Fibroblast of lung (primary cell): ENCODE measurements at places on chromosomes 5 and 9. TPM values are rescaled to one million over a fixed set of nuclear protein-coding genes. Genes with fewer than 3 reads are reported as not detected.

DNA sequence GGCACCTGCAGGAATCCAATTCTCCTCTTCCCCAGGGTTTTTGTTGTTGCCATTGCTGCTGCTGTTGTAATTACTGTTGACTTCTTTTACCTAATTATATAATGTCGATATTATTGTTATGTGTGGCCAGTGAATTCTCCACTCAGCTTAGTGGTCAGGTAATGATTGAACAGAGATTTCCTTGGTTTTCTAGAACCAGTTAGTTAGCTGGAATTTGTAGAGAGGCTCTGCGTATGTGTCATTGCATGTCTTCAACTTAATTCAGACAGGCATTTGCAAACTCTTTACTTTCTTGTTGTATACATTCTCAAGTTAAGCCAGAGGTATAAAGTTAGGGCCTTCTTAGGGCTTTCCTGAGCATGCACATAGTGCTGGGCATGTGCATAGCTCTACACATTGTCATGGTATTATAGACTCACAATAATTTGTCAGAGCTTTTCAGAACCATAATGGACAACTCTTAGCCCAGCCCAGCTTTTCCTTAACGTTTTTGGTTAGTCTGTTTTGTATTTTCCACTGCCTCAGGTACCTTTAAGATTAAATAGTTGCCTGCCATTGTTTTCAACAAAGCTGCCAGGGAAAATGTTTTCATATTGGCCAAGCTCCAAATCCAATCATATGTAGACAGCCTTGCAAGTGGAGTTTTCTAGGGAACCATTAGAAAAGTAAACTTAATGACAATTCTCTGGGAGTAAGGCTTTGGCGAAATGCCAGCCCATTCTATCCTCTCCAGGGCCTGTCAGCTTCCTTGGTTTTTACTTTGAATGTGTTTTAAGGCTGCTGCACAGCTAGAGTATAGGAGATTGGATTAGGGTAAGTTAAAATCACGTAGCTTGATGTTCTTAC lies 68.1 kb downstream of the UBE2R2 start:
- DNase-seq: peak; percentile 64

DNA sequence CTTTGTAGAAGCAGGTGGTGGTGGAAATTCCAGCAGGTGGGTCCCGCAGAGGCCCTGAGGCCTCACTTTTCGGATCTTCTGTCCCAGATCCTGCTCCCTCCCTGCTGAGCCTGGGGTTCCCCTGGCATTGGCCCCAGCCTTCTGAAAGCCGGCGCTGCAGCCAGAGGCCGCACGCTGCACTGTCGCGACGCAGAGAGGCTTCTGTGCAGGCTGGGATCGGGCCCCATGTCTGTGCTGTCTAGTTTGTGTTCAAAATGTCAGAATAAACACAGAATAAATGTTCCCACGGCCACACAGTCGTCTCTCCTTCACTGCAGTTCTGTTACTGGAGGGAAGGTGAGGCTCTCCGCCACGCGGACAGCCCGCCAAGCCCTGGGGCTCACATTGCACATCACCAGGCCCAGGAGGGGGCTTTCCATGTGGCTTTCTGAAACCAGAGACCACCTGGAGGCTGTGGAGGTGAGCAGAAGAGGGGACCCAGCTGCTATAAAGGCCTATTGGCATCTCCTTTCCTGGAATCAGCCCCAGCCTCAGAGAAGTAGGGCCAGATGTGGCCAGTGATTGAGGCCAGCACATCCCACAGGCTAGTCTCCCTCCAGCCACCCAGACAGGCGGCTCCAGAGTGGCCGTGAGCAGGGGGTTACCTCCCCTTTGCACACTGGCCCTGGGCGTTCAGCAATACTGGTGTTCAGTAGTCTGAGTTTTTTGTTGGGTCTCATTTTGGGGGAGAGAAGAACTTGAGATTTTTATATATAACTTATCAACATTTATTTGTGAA lies 46.5 kb downstream of the USP20 start:
- DNase-seq: no peak

Gene KIF24
- 0.51 and 1.2 TPM in 2 replicates for total RNA-seq

Gene SCAI
- 6.9 and 9.7 TPM in 2 replicates for total RNA-seq

DNA sequence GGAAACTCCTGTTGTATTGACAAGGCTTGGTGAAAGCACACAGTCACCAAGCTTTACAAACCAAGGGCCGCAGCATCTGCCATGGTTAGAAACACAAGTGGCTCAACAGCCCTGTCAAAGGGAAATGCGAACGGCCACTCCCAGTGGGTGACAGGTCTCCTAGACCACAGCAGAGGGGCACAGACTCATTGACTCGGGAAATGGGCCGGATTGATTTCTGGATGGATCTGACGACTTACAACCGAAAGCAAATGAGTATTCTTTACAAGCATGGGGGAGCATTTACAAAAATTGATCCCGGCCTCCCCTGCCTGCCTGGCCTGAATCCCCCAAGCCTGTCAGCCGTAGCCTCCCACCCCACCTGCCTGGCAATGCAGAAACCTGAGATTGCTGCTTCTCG lies 48.2 kb downstream of the ADAMTS2 start:
- no peak for DNase-seq

DNA sequence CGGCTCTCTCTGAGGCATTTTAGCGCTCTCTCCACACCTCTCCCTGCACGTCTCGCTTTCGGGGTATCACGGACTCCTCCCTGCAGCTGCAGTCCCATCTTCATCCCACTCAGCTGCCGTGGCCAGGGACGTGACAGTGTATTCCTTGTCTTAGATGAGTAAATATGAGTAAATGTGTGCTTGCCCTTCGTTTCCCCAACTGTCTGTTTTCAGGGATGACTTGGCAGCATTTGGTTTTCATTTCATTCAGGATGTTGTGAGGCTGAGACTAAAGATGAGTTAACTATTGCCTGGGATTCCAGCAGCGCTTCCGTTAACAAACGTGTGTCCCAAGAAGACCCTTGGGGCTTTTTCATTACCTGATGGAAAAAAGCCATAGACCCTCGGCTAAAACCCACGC lies 29.5 kb downstream of the GDNF start:
- DNase-seq: peak; percentile 32

Gene HMCN2
- under 0.01 TPM in 2 replicates for total RNA-seq

- no peak for DNase-seq
These were observed 31.4 kb upstream of the MYOT start for GRCh38 chr5:137836298-137836697.

DNA sequence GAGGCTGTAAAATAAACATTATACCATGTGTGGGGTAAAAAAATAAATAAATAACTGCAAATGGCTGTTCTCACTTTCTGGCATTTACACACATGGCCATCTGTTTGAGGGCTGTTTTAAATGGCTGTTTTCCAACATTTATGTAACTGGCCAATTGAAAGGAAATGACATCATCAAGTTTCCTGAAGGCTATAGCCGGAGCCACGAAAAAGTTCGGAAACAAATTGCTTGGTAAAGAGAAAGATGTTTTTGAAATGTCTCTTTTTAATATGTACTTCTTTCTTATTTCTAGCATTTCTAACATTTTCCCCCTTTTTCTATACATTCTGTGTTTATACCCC lies 95.4 kb upstream of the DAB2 start:
- DNase-seq: peak; percentile 92

Gene IFNA2
- not detected in 2 replicates for total RNA-seq

GRCh38 chr9:95901506-95901905 lies 26.0 kb downstream of the ERCC6L2 start:
- no peak for DNase-seq
